CD4-positive, alpha-beta T cell treated with Interleukin-4 for 4 hours (primary cell): ENCODE measurements at places on chromosomes 6 and 20.

- DNase-seq = peak; percentile 39
Measured at GRCh38 chr6:42367353-42368011, 84.2 kb downstream of the TRERF1 start.

GRCh38 chr6:154301086-154301625 lies 55.4 kb downstream of the IPCEF1 start:
- no peak for DNase-seq

DNA sequence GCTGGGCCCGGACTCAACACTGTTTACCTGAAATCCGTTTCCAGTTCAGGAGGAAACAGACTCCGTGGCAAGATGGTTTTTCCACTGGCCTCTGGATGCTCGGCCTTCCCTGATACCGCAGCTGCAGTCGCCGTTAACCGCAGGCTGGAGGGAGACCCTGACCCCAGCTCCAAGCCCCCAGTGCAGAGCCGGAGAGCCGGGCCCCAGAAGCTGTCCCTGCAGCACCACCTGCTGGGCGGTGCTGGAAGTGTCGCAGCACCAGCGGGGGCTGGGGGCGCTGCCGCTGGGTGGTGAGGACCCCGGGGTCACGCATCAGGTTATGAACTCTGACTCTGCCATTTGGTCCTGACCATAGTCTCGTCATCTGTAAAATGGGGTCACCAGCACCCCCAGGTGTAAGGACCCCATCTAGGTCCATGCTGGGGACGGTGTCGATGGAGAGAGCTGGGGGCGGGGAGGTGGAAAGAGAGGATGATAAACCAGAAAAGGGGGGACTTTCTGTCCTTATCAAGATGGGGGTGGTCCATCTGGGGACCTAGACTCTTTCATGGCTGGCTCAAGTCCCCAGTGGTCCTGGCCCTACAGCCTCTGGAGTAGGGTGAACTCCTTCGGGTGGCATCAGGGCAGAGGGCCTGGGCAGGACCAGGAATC lies 20.8 kb upstream of the CHRNA4 start:
- DNase-seq = no peak

DNA sequence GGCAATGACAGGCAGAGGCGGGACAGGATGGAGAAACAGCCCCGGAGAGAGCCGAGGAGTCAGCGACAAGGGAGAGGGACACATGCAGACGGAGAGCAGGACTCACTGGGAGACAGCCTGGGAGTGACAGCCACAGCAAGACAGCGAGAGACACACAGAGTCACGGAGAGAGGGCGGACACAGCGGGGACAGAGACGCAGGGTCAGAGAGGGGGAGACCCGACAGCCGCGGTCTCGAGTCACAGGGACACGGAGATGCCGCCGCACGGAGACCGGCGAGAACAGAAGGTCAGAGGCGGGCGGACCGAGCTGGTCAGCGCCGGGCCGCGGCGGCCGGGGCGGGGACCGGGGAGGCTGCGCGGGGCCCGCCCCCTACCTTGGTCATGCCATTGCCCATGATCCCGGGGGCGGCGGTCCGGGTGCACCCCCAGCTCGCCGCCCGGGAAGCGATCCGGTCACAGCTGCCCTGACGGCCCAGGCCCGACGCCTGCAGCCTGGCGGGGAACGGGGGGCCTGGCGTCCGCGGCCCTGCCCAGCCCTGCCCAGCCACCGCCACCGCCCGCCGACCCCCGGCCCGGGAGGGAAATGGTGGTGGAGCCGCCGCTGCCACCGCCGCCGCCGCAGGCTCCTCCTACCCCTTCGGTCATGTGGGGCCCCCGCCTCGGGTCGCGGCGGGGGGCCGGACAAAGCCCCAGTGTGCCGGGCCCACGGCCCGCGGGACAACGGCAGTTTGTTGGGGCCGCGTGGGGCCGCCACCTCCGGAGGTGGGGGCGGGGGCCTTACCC lies at the start of the genes DUSP15 and TTLL9:
DUSP15 (minus strand) TSS at position 586 of the 784 bp plus-strand sequence; CDS start at position 396, 190 bp downstream.
TTLL9 (plus strand) TSS at position 693 of the 784 bp plus-strand sequence. CDS start 493 bp downstream, outside the sequence.
- DNase-seq = no peak

GRCh38 chr6:37636116-37636515 lies 61.6 kb downstream of the MDGA1 start:
- no peak for DNase-seq

- DNase-seq = no peak
Measured at GRCh38 chr6:68400396-68400795, 234.7 kb upstream of the ADGRB3 start.

DNA sequence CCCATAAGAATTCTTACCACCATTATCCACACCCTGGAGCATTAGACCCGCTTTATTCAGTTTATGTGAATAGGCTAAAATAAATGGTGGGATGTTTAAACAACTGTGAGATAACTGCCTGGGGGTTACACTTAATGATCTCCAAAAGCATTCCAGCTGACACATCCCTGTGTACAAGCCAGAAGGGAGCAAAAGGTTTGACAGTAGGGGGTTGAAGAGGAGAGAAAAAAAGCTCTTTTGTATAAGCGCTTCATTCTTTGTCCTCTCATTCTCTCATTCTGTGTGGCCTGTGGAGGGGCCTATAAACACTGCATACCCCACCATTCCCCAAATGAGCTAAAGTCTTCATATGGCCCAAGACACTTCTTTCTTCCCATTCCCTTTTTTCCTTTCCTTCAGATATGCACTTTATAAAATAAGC lies 30.8 kb upstream of the COL21A1 start:
- DNase-seq = no peak

DNA sequence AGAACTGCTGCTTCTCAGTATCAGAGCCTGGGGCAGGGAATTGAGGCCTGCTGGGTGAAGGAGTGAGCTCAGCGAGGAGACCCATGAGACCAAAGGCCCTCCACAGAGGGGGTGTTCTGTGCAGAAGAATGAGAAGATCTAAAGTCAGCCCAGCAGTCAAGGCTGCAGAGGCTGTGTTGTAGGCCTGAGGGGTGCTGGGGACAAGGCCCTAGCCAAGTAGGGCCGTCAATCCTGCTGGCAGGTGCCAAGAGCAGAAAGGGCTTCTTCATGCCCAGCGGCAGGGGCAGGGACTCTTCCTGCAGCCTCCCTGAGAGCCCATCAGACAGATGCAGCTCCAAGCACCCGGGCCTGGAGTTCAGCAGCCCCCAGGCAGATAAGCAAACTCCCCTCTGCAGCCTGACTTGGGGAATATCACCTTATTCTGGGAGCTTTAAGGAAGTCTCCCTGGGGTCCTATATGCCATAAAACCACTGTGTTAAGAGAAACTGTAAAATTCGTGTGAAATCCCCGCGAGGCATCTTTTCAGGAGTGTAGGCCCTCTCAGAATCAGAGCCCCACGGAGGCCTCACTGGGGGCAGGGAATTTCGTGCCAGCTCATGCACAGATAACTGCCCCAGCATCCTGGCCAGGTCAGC lies 9.0 kb downstream of the CCDC167 start:
- no peak for DNase-seq

DNA sequence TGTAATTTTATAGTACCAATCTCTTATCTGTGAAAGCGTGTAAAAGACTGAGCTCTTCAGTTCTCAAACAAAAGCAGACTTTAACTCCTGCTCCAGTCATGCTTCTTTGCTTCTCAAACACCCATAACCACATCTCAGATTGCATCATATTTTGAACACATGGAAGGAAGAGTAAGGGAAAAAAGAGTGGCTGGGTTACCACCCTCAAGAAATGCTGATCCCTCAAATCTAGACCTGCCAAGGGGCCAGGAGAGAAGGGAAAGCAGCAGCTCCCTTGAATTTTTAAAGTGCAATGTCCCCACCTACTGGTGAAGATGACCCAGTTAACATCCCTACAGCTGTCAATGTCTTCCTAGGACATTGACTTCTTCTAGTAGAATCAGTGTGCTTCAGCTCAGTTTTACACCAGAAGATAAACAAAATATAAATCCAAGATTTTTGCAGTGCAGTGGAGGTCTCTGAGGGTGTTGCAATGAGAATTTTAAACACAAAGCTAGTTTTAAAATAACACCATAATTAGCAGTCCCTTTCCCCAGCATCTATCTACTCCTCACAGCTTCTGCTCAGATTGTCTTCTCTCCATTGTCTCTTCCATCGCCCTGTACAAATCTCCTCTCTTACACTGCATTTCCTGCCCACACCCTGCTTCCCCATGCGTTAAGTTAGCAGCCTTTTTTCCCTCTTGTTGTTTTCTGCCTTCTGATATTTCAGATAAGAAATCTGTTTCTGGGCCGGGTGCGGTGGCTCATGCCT lies 22.6 kb upstream of the HLA-DQB2 start:
- DNase-seq = peak; percentile 50

- DNase-seq = no peak
Measured at GRCh38 chr6:32146687-32147086, 5.1 kb downstream of the PRRT1 start.

DNA sequence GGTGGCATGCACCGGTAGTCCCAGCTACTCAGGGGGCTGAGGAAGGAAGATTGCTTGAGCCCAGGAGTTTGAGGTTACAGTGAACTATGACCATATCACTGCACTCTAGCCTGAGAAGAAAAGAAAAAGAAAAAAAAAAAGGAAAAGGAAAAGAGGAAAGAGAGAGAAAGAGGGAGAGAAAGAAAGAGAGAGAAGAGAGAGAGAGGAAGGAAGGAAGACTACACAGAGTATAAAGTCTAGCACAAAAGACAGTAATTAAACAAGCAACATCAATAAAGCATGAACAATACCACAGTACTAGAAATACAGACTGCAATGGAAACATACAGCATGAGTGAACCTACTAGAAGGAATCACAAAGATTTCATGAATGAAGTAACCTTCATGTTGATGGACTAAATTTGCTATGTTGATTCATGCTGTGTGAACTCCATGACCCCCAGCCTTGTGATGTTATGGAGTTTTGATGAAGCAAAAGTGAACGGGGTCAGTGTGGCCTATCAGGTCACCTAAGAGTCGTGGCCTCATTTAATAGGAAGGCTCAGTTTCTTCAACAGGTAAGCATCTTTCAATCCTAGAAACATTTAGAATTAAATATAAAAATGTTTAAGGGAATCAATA lies 57.6 kb downstream of the NUDT3 start:
- no peak for DNase-seq

GRCh38 chr20:4151991-4152695 lies 136.8 kb upstream of the RNF24 start:
- DNase-seq = peak; percentile 5

DNA sequence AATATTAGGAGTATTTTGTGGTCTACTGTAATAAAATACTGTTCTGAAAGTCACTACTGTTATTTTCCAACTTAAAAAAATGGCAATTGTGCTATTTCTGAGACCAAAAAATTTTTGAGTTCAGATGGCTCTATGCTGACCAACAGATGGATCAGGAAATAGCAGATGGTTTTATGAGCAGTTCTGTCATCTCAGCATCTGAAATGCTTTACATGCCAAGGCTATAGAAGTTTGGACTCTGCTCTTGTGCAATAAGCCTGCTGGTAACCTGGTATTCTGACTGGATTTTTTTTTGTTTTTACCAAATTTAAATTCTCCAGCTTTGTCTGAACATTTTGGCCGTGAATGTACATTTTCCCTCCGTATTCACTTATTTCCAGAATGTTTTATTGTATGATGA lies 1127.5 kb downstream of the GRIK2 start:
- DNase-seq = no peak

GRCh38 chr6:4180652-4181255 lies 45.4 kb upstream of the ECI2 start:
- no peak for DNase-seq

DNA sequence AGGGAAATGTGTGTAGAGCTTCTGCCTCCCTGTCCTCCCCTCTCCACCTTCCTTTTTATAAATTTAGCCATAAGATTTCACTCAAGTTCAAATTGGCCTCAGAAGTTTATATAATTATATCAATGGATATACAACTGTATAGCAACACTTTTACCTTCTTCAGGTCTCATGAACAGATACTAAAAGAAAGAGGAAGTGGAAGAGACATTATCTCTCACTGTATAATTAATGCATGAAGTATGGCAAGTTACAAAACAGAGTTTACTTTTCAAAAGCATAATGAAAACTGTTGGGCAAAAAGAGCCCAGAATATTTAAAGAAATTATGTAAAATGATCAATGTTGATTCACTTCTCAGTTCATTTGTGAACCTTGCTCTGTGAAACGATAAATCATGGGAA lies 99.7 kb downstream of the PDE7B start:
- no peak for DNase-seq

DNA sequence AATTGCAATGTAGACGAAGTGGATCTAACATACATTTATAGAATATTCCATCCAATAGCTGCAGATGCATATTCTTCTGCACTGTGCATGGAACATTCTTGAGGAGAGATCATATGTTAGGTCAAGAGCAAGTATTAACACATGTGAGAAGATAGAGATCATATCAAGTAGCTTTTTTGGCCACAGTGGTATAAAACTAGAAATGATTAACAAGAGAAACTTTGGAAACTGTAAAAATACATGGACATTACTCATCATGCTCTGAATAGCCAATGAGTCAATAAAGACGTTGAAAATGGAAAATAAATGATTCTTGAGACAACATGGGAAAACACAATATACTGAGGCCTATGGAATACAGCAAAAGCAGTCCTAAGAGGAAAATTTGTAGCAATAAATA lies 94.2 kb downstream of the STXBP5 start:
- no peak for DNase-seq

DNA sequence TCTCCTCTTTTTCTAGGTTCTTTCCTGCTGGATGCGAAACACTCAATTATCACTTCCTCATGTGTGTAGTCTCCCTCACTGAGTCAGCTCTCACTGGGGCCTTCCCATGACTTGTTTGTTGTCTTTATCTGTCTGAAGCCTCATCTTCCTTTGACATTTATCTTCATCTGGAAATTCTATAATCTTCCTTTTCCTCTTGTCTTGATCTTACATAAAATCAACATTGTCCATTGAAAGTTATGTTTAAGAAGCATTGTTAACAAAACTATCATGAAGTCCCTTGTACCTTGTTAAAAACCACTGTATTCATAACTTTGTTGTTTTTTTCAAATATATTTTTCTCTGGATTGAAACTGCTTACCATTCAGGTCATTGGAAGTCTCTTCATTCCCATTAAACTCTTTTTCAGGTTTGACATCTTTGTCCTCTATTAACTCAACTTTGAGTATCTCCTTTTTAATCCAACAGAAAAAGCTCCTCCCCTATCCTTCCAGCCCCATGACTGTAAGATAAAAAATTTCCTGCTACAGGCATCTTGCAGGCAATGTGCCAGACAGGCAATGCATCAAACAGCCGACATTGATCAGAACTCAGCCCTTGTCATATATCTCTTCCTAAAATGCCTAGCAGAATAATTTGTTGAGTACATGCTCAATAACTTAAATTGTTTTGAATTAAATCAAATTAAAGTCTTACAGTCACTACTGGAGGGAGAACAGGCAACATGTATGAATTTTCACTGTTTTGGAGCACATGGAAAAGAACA lies 34.8 kb downstream of the MYLIP start:
- no peak for DNase-seq

GRCh38 chr6:13859871-13860555 lies 45.7 kb upstream of the MCUR1 start:
- no peak for DNase-seq

DNA sequence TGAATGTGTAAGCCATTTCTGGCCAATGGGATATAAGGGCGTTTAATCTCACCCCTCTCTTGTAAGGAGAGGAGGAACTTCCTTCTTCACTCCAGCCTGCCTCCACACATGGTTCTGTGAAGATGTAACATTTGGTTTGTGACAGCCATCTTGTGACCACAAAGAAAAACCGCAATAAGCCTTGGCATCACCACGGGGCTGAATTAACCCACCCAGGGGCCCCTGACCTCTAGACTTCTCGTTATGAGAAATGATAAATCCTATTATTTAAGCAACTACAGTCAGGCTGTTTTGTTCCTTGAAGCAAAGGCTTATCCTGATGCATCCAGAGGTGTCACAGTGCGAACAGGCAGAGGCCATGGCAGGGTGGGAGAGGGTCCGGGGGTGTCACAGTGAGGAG lies 139.7 kb downstream of the CDC5L start:
- DNase-seq = no peak
